ENCODE measurements at places on chromosomes 12 and 14. TPM values are rescaled to one million over a fixed set of nuclear protein-coding genes. Genes with fewer than 3 reads are reported as not detected.

The TC2N gene
- total RNA-seq = 0.70 TPM

The KTN1 gene
- 148 TPM for total RNA-seq

The PRR4 gene
- total RNA-seq = not detected

The KRT85 gene
- not detected for total RNA-seq

DNA sequence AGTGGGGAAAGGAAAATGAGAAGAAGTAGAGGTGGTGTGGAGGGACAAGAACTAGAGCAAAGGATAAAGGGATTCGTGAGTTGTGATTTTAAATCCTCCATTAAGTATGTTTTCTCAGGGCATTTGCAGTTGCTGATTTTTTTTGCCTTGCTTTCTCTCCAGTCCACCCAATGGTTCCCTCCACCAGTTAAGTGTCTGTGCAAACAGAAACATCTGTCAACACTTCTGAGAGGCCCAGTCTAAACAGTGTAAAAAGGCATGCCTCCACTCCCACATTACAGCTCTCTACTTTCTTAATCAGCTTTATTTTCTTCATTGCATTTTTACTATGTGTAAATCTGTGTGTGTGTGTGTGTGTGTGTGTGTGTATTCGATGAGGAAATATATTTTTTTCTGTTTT, 141.2 kb downstream of the PPFIA2 start:
- no peak for DNase-seq
- no peak overlapping the region for H3K27ac ChIP-seq
- H3K4me1 ChIP-seq = no peaks in the 10 kb centered on the region
- no peak overlapping the region for H3K4me3 ChIP-seq

GRCh38 chr14:90569606-90570387, 173.0 kb downstream of the CALM1 start:
- no peak overlapping the region for H3K27ac ChIP-seq
- H3K36me3 ChIP-seq = peaks cover 4% of the 10 kb centered on the region
- no peaks in the 10 kb centered on the region for H3K4me1 ChIP-seq
- H3K27me3 ChIP-seq = no peaks in the 10 kb centered on the region
- no peak overlapping the region for H3K4me3 ChIP-seq
- DNase-seq = no peak

GRCh38 chr12:29614694-29615325, 117.3 kb upstream of the OVCH1 start:
- H3K4me3 ChIP-seq = no peak overlapping the region
- no peaks in the 10 kb centered on the region for H3K27me3 ChIP-seq
- DNase-seq = no peak
- H3K36me3 ChIP-seq = no peaks in the 10 kb centered on the region
- no peaks in the 10 kb centered on the region for H3K4me1 ChIP-seq

DNA sequence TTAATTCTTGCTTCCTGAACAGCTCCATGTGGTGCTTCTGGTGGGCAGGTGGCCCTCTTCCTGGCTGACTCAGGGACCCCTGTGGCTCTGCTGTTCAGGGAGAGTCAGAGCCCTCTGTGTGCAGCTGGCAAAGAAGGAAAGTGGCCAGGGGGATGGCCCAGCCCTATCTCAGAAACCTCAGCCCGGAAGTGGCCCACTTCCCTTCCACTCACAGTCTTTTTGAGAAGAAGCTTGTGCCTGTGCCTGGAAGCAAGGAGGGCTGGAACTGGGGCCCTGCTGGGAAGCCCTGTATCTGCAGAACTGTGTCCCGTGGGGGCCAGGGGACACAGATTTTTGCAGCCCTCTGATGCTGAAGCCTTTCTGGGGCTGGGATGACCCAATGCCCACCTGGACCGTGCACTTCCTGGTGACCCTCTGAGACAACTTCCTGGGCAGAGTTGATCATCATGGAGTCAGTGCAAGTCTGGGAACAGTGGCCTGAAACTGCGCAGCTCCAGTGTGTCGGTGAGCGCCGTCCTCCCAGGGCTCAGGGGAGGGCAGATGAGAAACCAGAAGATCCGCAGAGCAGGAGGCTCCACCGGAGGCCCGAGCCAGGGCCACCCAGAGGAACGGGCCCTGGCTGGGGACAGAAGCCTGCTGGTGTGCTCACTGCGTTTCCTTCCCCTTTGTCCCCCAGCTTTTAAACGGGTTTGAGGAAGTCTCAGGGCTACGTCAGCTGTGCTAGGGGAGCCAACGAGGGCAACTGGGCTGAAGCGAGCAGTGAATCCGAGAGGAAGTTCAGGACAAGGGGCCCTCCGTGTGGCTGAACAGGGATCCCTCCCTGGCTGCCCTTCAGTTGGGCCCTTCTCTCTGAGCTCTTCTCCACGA, 217.4 kb upstream of the RTL1 start:
- no peak for DNase-seq
- H3K27me3 ChIP-seq = peaks cover 48% of the 10 kb centered on the region
- H3K4me3 ChIP-seq = no peak overlapping the region
- no peak overlapping the region for H3K27ac ChIP-seq

DNA sequence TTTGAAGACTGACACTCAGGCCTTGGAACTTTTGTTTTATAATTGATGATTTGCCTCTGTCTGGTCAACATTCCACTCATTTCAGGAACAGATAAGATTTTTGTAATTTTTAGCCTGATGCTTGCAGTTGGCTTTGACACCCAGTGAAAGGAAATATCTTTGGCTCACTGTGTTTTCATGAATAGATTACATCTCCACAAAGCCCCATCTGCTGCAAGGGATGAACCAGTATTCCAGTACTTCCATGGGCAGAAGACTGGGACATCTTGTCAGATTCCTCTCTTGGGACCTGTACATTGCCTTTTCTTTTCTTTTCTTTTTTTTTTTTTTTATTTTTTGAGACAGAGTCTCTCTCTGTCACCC, 28.4 kb downstream of the GSG1 start:
- DNase-seq = no peak
- H3K27me3 ChIP-seq = no peaks in the 10 kb centered on the region

Data from HFFc6 (cell line).